DMS 273 treated with DMSO at 0.1 percent for 48 hours (cell line): ENCODE measurements at places on chromosomes 12 and 14.
A peak's percentile ranks its signal among the peaks of the same experiment; 100 is the strongest.

DNA sequence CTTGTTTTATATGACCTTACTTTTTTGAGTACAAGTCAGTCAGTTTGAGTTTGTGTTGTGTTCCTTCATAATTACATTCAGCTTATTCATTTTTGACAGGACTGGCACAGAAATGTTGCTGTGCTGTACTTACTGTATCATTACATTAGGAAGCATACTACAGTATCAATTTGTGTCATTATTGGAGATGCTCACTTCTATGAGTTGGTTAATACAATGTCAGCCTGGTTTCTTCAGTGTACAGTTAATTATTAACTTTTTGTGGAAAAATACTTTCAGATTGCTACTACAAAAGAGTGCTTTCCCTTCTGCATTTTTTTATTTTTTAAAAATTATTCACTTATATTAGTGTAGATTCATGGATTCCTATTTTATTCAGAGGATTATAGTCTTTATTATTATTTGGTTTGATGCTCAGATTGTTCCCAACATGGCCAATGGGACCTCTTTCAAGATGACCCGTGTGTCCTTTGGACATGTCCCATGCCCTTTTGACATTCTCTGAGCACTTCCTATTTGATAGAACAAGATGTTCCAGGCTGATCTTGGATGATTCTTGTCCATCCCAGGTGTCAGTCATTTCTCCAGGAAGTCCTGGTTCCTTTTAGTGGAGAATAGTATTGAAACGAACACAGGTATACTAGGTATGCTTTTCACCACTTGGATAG is 66.6 kb downstream of the MON2 start:
- no peak for DNase-seq

- DNase-seq, result no peak
These were observed 41.0 kb downstream of the TRAF3 start for GRCh38 chr14:102817942-102818940.

DNA sequence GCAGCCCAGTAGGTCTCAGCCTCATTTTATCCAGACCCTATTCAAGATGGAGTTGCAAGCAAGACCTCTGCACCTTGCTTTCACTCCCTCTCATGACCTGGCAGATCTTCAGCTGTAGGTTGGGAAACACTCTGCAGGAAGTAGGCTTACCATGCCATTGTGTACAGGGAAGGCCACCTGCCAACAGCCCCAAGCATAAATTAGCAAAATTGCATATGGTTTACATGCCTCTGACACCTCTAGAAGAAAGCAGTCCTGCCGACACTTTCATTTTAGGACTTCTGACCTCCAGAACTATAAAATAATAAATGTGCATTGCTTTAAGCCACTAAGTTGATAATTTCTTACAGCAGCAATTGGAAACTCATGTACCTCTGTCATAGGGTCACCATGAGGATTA is 96.9 kb downstream of the SLC15A4 start:
- DNase-seq, result no peak

- no peak for DNase-seq
These were observed 53.6 kb downstream of the SLC25A47 start for GRCh38 chr14:100376751-100377171.

- no peak for DNase-seq
These were observed 33.4 kb downstream of the CORO1C start for GRCh38 chr12:108697905-108698304.

DNA sequence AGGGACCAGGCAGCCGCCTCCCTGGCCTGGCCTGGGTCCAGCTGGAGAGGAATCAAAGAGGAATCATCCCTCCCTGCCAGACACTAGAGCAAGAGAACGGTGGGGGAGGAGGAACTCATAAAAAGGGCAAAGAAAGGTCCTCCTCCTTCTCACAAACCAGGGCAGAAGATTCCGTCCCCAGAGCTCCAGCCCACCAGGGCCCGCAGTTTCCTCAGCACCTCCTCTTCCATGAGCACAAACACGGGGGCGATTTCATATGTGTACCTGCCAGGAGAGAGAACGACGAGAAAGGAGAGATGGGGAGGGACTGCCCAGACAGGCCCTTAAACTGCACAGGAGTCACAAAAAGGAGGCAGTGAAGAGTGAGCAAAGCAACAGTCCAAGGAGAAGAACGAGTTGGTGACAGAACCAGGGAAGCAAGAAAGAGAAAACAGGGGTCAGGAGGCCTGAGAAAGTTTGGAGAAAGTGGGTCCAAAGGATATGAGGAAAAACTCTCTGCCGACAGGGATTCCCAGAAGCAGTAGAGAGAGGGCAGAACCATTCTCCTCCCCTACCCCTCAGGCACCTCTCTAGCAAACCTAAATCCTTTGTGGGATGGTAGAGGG is 8.7 kb upstream of the ZNF740 start:
- DNase-seq, result no peak

- DNase-seq, result no peak
These were observed 37.5 kb downstream of the TM7SF3 start for GRCh38 chr12:26976687-26977086.

- DNase-seq, result no peak
These were observed 565 bp downstream of the NT5DC3 start for GRCh38 chr12:103840462-103840875.

GRCh38 chr12:48862760-48863159 is 2.9 kb downstream of the RND1 start:
- no peak for DNase-seq

DNA sequence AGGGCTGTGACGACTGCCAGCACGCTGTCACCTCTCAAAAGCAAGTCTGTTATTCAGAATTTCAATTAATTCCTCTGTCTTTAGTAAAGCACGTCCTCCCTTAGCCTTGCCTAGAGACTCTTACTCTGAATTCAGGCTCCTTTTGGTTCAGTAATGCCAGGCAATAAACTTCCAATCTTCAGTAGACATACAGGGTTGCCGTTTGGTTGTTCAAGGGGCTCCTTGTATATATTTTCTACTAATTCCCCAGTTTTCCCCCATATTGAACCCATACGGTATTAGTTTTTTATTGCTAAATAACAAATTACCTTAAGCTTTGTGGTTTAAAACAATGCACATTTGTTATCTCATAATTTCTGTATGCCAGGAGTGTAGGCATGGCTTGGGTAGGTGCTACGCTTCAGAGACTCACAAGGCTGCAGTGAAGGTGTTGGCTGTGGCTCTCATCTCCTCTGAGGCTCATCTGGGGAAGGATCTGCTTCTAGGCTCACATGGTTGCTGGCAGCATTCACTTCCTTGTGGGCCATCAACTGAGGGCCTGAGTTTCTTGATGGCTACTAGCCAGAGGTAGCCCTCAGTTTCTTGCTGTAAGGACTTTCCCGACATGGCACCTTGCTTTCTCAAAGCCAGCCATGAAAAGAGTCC is 7.3 kb upstream of the CLECL1 start:
- no peak for DNase-seq

GRCh38 chr14:41925409-41925808 is 318.7 kb downstream of the LRFN5 start:
- no peak for DNase-seq

DNA sequence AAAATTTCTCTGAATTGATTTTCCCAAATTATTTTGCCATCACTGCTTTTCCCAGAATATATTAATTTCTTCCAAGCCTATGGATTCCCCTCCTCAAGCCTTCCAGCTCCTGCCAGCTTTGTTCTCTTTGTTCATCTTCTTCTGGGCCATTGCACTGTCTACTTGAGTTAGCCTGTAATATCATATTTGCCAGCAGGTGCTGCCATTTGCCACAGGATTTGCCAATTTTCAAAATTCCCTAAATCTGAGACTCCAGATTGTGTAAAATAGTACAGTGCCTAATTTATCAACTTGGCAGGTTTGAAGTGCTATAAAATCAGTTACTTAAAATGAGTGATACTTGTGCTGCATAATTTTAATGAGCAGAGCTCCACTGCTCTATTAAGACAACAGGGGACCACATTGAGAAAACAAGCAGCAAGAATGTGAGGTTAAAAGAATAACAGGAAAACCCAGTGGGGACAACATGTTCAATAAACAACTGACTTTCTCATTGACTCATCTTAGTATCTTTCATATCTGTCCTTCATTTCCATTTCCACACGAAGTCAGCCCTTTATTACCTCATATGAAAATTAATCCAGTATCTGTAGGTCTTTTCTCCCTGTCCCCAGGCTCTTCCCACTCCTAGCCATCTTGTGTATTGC is 84.6 kb upstream of the CCDC196 start:
- DNase-seq, result no peak

DNA sequence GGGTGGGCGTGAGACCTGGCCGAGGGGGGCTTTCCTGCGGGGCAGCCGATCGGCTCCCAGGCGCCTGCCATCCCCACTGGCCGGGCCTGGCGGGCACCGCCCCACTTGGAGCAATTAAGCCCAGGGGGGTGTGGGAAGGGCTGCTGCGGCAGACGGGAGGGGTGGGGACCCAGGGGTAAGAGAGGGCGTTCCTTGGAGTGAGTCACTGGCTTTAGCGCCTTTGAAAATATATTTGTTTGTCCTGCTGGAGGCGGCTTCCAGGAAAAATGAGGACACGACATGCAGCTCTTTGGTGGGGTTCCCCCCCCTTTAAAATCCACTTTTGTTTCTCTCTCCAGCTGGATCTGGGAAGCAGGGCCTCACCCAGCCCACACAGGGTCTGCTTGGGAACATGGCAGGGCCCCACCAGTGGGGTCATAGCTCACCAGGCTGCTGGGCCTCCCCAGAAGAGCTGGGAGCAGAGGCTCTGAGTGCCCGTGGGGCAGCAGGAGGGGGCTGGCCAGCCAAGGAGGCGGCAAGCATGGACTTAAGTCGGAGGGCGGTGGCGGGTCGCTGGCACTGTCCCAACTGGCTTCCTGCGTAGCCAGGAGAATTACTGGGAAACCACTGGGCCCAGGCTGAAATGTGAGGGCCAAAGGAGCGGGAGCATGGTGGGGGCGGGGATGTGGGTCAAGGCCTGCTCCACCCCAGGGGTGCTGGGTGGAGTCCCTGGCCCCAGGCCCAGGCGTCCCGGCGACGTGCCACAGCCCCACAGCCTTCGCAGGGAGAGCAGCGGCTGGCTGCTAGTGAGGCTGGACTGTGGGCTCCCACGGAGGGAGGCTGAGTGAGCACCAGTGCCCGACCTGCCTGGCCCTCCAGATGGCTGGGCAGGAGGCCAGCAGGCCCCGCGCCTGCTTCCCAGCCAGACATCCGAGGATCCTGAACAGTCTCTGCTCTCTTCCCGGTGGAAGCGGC is 128.0 kb downstream of the RFLNA start:
- DNase-seq, result peak; percentile 78

- no peak for DNase-seq
These were observed 108.4 kb downstream of the GPR135 start for GRCh38 chr14:59356767-59357166.
